ENCODE measurements at places on chromosomes 1 and 21.

- DNase-seq: no peak
Observed at GRCh38 chr1:214492401-214493075, 58.9 kb downstream of the PTPN14 start.

DNA sequence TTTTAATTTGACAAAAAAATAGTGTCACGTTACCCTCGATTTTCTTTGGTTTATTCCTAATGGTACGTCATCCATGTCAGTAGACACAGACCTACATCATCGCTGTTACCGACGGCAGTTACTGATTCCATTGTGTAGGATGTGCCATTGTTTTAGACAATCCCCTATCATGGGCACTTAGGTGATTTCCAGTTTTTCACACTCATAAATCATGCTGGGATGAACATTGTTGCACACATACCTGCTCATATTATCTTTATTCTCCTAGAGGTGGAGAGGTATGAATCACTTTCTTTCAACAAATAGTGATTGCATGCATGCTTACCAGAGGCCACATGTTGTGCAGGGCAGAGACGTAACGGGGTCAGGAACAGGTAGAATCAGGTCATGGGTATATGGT, 79.7 kb upstream of the EFHD2 start:
- no peak for DNase-seq

DNA sequence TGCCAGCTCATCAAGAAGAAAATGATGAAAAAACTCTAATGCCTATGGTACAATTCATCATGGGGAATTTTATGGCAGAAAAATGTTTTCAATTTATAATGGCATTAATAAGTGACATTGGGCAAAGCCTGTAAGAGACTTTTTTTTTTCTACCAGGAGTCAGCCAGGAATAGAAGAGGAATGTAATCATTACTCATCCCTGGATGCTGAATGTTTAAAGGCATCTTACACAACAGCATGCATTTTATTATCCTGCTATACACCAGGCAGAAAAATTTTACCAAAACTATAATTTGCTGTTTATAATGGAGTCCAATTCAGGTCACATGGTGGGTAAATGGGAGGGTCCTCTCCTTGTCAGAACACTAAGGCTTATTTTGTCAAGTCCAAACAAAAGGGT, 189.9 kb upstream of the BEND5 start:
- DNase-seq: no peak

GRCh38 chr1:28882009-28882628, 32.2 kb upstream of the EPB41 start:
- DNase-seq: peak; percentile 94

DNA sequence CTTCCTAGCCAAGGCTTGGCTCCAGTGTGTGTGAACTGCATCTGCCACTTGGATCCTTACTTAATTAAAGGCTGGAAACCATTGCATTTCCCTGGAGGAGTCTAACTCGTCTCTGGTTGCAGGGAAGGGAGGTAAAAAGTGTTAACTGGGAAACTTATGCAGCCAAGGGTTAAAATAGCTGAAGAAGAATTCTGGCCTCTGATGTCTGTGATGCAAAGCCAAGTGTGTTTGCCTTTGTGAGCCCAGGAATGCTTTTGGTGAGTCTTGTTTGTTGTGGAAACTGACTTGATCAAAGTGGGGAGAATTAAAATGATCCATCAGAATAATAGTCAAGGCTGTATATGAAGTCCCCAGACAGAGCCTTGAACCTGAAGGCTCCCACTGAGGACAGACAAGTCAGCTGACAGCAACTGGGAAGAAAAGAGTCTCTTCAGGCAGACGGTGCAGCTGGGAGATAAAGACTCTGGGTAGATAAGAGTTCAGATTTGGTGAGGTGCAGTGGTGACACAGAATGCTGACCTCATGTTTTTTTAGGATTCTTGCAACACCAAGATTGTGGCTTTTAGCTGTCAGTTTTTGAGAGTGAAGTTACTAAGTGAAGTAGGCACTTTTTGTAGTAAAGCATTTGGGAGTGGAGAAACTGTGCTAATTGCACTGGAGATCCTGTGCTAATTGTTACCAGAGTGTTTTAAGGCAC, 59.5 kb upstream of the WLS start:
- no peak for DNase-seq

- no peak for DNase-seq
Observed at GRCh38 chr1:154992721-154993571, 440 bp upstream of the LENEP start.

GRCh38 chr21:16337266-16337665, 607.5 kb downstream of the USP25 start:
- DNase-seq: no peak

DNA sequence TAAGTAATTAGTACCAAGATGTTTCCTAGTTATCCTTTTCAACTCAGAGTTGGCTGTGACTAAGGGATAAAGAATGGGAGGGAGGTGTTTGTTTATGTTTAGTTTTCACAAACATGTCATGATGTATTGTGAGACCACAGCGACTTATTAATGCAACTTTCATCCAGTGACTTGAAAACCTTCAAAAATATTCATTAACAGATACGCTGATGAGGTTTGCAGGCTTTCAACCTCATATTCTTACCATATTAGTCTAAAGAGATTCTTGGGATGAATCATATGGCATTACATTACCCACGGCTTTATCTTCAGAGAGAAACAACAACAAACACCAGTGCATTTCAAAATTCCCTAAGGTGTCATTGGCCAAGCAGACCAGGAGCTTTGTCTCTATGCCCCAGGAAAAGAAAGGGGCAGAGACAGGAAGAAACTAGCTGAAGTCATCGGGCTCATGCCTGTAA, 36.4 kb downstream of the PALMD start:
- no peak for DNase-seq

DNA sequence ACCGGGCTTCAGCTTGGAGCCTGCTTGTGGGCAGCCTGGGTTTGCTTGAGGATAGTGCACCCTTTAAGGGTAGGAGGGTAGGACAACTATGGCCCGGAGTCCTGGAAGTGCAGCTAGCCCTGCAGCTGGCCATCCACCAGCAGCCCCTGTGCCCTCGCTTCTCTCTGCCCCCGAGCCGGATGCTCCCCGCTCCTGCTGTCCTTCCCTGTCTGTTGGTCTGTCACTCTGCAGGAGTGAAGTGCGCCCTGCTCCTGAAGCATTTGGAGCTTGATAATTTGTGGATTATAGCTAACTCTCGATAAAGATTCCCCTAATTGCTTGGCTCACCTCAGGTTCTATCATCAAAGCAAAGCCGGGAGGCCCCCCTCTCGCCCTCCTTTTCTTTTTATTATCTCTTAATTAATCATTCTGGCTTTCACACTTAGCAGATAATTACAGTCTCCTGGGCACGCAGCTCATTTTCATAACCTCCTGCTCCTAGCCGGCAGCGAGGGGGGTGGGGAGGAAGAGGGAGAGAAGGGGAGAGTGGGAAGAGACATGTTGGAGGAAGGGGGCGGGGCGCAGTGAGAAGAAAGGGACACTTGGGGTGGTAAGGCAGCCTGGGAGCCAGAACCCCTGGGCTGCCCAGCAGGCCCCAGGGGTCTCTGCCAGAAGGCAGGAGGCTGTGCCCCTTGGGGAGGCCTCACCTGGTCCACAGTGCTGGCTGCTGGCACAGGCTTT, 14.4 kb downstream of the KIRREL1 start:
- DNase-seq: no peak

GRCh38 chr1:91901231-91901630, 15.3 kb upstream of the TGFBR3 start:
- no peak for DNase-seq

DNA sequence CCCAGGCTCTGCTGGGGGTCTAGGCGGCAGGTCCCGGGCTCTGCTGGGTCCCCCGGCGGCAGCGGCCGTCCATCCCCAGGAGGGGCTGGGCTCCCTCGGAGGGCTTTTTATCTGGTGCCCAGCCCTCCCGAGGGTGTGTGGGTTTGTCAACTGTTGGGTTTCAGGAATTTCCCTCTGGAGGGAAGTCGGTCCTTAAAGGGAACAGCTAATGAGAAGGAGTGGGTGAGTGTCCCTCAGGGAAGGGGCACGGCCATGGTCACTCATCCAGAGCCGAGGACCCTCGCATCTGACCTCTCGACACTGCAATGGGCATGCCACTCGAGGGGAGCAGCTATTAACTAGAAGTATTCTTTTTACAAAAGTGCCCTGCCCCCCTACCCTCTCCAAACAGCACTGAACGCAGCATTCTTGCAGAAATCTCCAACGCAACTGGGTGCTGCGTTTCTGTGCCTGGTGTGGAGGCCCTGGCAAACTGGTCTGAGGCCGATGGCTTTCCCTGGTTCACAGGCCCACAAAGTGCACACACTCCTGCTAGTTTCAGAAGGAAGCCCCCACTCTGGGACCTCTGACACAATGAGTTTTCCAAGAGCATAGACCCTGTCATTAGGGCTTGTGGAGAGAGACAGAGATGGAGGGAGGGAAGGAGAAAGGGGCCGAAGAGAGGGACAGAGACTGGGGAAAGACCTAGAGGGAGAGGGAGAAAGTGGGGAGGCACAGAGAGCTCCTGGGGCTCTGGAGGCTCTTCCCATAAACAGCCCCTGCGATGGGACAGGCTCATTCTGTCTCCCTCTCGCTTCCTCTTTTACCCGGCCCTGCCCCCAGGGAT, 1.0 kb upstream of the TSPEAR start:
- DNase-seq: no peak

- DNase-seq: no peak
Observed at GRCh38 chr1:246959944-246960693, 28.4 kb upstream of the AHCTF1 start.

GRCh38 chr1:56148326-56149193, 430.8 kb downstream of the PLPP3 start:
- no peak for DNase-seq

DNA sequence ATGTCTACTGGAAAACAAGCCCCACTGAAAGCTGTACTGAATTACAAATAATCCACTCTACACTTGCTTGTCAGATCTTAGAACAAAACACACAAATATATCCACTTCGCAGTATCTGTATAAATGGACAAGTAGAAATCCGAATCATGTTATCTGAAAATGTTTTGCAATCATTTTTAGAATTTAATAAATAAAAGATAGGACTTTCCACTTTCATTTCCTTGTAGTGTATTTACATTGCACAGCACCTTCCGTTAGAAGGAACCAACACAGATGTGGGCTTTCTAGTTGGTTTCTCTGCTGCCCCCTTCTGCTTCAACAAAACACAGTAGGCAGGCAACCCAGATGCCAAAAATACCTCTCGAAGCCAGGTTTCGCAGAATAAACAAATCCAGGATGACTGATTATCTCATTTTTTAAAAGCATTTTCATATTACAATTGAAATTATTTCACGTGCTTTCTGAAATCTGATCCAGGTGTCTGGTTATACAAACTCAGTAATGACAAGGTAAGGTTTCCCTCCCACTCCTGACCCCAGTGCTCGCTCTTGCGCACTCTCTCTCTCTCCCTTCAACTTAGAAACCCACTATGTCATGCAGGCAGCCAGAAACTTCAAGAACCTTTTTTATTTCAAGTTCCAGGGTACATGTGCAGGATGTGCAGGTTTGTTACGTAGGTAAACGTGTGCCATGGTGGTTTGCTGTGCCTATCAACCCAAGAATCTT, 389.9 kb downstream of the SMYD3 start:
- peak; percentile 26 for DNase-seq

GRCh38 chr1:182386980-182387379, 4.6 kb downstream of the GLUL start:
- no peak for DNase-seq

- no peak for DNase-seq
Observed at GRCh38 chr1:37151789-37152188, 117.5 kb upstream of the GRIK3 start.

- DNase-seq: no peak
Observed at GRCh38 chr1:83033682-83034081, 965.2 kb downstream of the TTLL7 start.

- DNase-seq: no peak
Observed at GRCh38 chr1:21341517-21342078, 51.3 kb upstream of the ECE1 start.

- DNase-seq: no peak
Observed at GRCh38 chr21:32523988-32524719, 61.2 kb downstream of the TCP10L start.

GRCh38 chr1:221106616-221107015, 227.4 kb downstream of the HLX start:
- no peak for DNase-seq

GRCh38 chr1:46041551-46041950, 90.9 kb downstream of the PIK3R3 start:
- DNase-seq: no peak

DNA sequence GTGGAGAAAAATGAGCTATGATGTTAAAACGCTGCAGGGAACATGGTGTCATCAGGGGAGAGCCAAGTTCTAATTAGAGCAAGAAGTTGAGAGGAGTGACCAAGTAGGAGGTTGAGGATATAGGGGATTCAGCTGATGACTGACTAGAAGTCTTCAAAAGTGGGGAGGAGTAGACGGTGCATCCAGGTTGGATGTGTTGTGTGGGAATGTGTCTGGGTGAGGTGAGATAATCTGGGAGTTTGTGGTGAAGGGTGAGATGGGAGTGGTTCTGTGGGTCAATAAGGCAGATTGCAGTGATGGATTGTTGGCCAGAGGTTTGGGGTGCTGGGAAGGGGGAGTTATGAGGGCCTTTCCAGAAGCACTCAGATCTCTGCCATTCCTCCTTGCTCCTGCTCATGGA, 72.0 kb upstream of the IRF2BP2 start:
- DNase-seq: no peak

DNA sequence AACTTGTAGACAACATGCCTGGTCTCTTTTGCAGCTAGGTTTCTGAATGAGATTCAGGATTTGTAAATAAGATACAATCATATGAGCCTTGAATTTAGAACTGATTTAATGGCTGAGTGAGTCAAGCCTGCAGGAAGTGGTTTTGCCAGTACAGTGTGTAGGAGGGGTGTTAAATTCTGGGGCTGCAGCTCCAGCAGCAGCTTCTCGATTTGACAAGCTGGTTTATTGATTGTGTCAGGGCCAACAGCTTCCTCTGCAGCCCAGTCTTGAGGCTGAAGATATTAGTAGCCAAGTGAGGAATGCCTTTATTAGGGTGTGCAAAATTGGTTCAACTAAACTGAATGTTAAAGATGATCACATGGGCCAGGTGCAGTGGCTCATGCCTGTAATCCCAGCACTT, 11.5 kb upstream of the PLA2G5 start:
- DNase-seq: no peak

DNA sequence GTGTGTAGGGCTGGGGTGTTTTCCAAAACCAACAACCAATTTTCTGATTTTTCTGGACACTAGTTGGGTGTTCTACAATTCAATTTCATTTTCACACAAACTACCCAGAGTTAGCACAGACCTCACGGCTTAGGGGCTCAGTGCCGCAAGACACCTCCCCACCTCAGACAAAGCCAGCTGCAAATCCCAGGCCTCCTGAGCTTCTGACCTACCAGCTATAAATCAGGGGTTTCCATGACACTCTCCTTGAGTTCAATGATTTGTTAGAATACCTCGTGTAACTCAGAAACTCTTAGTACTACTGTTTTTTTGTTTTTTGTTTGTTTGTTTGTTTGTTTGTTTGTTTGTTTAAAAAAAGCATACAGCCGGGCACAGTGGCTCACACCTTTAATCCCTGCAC, 28.7 kb upstream of the FAM89A start:
- no peak for DNase-seq

GRCh38 chr1:207440626-207441025, 13.5 kb upstream of the CR2 start:
- DNase-seq: no peak

GRCh38 chr1:90186506-90187322, 191.8 kb downstream of the ZNF326 start:
- no peak for DNase-seq

Measured in HEK293T (cell line).